Ecto neural progenitor cell (in vitro differentiated cells): ENCODE measurements at places on chromosomes 12 and 14.
A peak's percentile ranks its signal among the peaks of the same experiment; 100 is the strongest.

- peak; percentile 39 for DNase-seq
These were observed 205.1 kb downstream of the ANO2 start for GRCh38 chr12:5739917-5740316.

DNA sequence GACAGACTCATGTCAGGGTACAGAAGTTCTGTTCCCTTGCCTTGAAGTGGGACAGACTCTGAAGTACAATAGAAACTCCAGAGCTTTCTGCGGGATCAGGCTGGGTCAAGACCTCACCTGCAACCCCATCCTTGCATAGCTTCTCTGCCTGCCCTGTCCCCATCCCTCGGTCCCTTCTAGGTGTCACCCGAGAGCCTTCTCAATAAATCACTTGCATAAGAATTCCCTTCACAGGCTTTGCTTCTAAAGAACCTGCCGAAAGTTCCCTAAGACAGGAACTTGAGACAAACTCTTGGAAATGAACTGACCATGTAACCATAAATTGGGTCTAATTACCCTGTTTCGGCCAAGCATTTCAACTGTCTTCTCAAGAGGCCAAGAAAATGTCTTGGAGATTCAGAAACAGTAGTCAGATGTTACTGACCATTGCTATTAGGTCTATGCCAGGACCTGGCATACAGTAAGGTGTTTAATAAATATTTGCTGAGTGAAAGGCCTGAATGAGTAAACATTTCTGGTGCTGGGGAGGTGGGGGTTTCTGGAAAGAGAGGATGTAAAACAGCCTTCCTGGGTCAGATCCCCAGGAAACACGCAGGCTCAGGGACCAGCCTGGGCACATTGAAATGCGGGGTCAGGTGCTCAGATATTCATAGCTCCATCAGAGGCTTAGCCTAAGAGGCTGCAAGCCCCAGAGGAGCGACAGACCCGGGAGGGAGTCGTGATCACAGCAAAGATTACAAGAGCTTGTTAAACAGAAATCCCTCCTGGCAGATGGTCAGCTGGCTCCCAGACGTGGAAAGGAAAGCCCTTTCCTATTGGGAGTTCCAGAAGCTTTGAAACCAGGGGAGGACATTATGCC is 226.2 kb upstream of the LHX5 start:
- DNase-seq, result no peak

- DNase-seq, result no peak
These were observed 12.9 kb downstream of the BRAP start for GRCh38 chr12:111672822-111673381.

DNA sequence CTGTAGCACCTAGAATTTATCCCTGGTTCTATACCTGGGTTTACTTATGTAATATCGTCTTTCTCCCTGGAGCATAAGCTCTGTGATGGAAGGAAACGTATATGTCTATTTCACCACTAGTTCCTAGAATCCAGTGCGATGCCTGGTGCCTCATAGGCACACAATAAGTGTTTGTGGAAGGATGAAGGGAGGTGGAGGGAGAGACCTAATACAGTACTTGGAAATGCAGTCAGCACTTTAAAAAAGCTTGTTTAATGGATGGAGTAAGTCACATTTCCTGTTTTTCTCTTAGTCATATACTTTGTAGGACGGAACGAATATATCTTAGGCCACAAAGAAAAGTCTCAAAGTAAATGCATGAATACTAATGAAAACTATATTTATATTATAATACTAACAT is 186.5 kb upstream of the HMGA2 start:
- DNase-seq, result no peak

DNA sequence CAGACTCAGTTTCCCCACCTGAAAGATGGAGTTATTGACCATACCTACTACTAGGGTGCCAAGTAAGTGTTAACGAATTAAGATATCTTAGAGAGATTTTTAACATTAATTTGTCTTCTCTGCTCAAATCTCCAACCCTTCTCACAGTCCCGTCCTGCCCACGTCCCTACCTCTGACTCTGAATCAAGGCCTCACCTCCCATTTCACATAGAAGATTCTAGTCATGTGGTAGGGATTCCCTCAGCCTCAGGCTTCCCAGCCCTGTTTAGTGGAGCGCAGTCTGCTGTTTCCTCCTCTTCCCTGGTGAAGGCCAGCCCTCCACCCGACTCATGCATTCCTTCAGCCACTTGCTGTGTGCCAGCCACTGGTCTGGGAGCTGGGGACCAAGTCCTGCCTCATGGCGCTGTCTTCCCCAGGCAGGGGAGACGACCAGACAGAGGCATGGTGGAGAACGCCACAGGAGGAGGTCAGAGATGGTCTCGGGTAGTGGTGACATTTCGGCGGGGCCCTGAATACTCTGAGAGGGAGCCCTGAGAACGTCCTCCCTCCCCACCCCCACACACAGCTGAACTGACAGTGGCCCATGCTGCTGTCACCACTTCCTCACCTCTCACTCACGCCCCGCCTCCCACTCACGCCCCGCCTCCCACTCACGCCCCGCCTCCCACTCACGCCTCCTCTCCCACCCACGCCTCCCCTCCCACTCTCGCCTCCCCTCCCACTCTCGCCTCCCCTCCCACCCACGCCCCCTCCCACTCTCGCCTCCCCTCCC is 38.8 kb downstream of the TMEM63C start:
- DNase-seq, result no peak

- DNase-seq, result no peak
These were observed 41.6 kb downstream of the FBXO21 start for GRCh38 chr12:117148642-117149041.

GRCh38 chr12:51752234-51752889 is 96.2 kb downstream of the FIGNL2 start:
- DNase-seq, result no peak

- DNase-seq, result no peak
These were observed 25.0 kb upstream of the C12orf42 start for GRCh38 chr12:103520686-103521215.
